ENCODE measurements at places on chromosomes 5 and 9. TPM values are rescaled to one million over a fixed set of nuclear protein-coding genes. Genes with fewer than 3 reads are reported as not detected.

The SIGMAR1 gene
- 82.3 TPM for polyA plus RNA-seq

GRCh38 chr5:1036504-1037122 is 28.0 kb downstream of the NKD2 start:
- DNase-seq, result no peak

DNA sequence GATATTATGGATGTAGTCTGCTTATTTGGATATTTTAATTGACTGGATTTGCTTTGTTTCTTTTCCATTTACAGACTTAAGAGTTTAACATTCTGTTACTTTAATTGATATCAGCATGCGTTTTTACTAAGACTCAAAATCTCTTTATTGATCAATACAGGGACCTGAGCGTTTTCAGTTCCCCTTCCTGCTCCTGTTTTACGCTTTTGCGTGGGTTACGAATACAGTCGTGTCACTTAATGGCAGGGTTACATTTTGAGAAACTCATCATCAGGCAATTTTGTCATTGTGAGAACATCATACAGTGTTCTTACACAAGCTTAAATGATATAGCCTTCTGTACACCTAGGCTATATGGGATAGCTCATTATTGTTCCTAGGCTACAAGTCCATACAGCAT is 65.2 kb downstream of the PBX3 start:
- no peak for DNase-seq

- no peak for DNase-seq
These were observed 39.2 kb downstream of the GRAMD2B start for GRCh38 chr5:126462239-126463014.

DNA sequence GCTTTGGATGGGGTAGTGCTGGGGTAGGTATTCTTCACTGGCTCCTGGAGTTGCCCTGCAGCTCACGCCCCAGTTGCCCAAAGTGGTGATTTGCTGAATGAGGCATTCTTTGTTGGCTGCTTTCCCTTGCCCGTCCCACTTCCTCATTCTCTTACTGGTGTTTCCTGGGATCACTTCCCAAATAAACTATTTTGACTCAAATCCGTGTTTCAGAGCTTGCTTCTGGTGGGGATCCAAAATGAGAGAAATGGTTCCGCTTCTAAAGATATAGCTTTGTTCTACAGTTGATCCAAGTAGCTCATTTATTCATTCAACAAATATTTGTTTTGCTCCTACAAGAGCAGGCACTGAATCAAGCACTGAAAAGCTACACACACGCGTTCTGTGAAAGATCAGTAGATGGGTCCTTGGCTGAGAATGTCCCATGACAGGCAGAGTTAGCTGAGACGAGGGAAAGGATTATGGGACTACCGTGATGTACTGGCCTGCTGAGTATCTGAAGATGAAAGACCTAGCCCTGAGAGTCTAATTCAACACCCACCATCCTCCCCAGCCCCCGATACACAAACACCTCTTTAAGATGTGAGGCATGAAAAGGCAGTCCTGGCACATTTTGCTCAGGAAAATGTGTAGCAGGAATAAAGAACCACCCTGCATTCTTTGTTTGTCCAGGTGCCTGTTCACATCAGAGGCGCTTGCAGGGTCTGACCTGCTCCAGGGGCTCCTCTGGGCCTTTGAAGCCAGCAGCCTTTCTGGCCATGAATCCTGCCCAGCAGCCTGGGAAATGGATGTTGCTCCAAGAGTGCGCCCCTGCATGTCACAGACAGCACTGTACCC is 143.1 kb upstream of the RANBP3L start:
- no peak for DNase-seq

DNA sequence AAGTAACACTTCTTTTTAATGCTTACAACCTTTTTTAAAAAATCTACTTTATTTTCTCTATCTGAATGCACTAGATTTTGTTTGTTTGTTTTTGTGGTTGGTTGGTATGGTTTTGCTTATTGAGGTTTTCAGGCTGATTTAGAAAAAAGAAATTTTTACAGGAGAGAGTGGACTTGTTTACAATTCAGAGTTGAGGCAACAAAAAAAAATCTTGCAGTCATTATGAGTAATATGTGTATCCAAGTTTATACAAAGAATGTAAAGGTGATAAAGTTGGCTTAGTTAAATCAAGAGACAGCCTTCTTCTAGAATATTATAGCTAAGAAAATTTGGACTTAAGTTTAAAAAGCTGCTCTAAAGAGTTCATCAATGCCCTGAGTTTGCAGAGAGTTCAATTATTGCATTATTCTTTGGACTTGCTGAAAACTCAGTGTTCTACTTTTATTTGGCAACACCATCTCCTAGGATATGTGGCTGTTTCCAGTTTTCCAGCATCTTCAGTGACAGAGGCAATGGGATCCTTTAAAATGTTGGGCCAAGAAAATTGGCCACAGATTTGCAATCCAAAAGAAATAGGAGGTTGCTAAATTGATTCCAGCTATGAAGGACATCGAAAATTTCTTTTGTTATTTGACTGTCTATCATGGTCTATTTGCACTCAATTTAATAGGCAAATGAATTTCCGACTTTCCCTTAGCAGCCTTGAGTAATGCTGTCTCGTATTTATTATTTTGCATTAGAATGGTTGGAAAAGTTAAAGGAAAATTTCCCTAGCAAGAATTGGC is 10.7 kb downstream of the STK32A start:
- DNase-seq, result no peak

Data from GM23338 (cell line).